ENCODE measurements at places on chromosomes 5 and 9. TPM values are rescaled to one million over a fixed set of nuclear protein-coding genes. Genes with fewer than 3 reads are reported as not detected.

Gene SLC46A2
- total RNA-seq = not detected

Gene SHOC1
- not detected for total RNA-seq

GRCh38 chr9:109972026-109972882 is 192.3 kb downstream of the PALM2AKAP2 start:
- no peak for DNase-seq

- no peak for DNase-seq
These were observed 5.0 kb downstream of the TNIP1 start for GRCh38 chr5:151075698-151076331.

- DNase-seq = no peak
These were observed 149.6 kb downstream of the TTLL11 start for GRCh38 chr9:121943463-121943862.

- no peak for DNase-seq
These were observed 44.9 kb upstream of the MYO10 start for GRCh38 chr5:16980983-16981382.

DNA sequence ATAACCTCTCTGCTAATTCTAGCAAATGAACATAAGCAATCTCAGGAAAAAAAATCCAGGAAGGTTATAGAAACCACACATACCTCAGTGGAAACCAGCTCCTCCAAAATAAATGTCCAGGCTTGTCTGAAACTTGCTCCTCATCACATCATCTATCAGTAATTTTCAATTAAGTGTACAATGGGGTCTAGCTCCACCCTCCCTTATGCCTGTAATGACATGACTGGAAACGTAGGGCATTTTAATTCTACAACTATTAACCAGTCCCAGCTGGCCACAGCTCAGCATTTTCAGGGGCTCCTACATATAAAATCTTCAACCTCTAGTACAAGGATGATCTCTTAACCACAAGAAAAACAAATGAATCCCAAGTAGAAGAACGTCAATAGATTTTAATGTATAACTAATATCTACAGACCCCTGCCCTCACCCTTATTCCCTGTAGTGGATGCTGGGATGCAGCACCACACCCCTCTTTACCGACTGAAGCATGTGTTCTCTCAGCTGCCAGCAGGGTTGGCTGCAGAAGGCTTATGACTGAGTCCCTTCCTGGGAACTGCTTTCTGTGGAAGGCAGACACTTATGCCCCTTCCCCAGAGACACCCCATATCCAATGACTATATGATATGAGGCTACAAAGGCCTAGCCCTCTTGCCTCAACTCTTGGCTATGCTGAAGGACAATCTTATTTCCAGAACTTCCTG is 6.8 kb downstream of the TSSK1B start:
- DNase-seq = no peak
